ENCODE measurements at places on chromosomes 5 and 9.
A peak's percentile ranks its signal among the peaks of the same experiment; 100 is the strongest.

GRCh38 chr5:78576376-78576775, 72.2 kb downstream of the LHFPL2 start:
- DNase-seq = no peak

- DNase-seq = no peak
Observed at GRCh38 chr5:143800715-143801114, 11.2 kb upstream of the HMHB1 start.

DNA sequence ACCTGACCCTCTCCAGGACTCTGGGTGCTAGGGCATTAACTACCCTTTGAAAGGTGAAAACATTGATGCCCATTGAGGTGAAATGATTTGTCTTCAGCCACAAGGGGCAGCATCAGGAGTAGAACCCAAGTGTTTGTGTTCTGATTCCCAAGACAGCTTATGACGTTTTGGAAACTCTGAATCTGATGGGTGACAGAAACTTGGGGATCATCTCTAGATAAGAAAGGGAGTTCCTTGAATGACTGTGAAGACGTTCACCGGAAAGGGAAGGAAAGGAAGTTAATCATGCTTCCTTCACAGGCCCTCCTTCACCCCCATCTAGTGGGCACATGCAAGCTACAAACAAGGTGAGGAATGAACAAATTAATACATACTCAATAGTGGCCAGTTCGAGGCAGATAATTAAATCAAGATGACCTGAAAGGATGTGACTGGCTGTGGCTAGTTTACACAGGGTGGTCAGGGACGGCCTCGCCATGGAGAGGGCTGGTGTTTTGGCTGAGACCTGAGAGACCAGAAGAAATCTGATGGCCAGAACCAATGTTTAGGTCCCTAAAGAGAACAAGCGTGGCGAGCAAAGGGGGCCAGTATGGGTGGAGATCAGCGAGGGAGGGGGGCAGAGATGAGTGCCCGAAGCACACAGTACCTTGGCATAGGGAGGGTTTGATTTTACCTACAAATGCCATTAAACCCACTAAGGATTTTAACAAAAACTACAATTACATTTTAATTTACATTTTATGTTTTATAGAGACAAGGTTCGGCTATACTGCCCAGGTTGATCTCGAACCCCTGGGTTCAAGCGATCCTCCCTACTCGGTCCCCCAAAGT, 937 bp upstream of the SLC26A2 start:
- peak; percentile 15 for DNase-seq

DNA sequence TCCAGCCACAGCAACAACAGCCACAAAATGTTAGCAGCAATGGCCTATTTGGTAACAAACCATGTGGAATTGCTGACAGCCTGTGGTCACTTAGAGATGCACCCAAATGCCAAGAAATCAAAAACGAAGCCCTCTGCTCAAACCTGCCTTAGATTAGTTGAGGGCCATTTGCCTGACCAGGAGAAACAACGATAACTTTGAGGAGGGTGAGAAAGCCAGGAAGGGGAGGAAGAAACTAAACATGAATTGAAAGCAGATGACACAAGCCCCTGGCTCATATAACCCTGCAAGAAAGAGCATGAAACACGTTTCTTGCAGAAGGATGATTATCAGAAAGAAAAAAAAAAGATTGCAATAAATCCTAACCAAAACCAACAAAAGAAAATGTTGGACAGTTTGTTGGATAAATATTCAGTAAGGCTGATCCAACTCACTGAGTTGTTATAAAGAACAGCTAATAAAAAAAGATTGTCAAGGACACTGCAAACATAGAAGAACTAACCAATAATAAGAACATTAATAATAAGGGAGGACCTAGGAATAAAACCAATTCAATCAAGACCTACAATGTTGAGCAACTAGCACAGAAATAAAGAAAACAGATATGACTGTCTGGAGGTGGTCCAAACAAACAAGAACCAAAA, 140.5 kb upstream of the SLC30A5 start:
- no peak for DNase-seq

DNA sequence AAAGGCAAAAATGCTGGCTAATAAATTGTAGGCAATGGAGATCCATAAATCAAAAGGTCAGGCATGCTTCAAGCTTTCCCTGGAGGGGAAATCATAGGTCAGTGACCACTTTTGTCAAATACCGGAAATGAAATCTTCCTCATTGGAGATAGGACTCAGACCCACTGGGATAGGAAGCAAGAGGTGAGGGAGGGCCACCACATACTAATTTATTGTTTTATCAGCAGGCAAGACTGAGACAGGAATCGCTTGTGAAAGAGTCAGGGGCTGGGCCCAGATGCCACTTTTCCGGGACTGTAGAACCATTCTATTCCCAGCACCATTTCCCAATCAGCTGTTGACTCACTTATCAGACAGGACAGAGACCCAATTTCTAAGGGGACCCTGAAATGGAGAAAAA, 256.3 kb upstream of the TRIM32 start:
- no peak for DNase-seq

GRCh38 chr5:118919016-118919415, 69.3 kb downstream of the DTWD2 start:
- DNase-seq = no peak

DNA sequence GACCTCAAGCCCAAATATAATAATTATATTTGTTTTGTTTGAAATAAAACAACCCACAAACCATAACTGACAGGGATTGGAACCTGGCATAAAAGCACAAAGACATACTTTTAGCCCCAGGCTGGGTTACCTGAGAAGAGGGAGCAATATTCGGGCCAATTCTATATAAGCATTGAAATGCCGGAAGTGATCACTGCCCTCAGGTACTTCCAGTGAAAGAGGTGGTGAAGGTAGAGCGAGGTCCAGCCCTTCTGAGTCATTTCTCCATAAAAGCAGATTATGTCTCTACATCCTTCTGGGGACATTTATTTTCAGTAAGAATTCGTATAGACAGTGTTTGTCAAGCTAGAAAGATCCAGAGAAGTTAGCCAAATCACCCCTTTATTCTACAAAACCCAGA, 59.6 kb downstream of the GCNT4 start:
- no peak for DNase-seq

- DNase-seq = no peak
Observed at GRCh38 chr5:115962565-115963402, 509 bp downstream of the LVRN start.

- DNase-seq = no peak
Observed at GRCh38 chr5:157485811-157486210, 25.8 kb downstream of the NIPAL4 start.

GRCh38 chr9:99633265-99633664, 188.4 kb upstream of the NR4A3 start:
- no peak for DNase-seq

- no peak for DNase-seq
Observed at GRCh38 chr9:124518116-124518515, 10.9 kb upstream of the NR5A1 start.

All from CD4-positive, alpha-beta T cell (primary cell).